ENCODE measurements at places on chromosomes 3 and 15.

DNA sequence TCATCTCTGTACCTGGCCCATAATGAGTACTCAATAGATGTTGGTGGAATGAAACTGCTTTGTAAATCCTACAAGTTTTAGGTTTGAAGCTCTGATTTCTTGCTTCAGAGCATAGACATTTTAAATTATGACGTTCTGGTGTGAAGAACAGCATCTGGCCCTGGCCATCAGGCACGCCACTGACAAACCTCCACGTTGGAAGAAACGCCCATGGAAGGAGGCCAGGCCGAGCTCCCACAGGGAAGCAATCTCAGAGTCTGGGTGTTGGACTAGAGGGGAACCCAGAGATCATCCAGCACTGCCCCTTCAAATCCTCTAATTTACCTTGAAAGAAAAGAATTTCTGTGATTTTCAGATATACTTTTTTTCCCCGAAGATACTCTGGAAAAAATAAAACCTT is 328.1 kb upstream of the RGMA start:
- no peak for DNase-seq

DNA sequence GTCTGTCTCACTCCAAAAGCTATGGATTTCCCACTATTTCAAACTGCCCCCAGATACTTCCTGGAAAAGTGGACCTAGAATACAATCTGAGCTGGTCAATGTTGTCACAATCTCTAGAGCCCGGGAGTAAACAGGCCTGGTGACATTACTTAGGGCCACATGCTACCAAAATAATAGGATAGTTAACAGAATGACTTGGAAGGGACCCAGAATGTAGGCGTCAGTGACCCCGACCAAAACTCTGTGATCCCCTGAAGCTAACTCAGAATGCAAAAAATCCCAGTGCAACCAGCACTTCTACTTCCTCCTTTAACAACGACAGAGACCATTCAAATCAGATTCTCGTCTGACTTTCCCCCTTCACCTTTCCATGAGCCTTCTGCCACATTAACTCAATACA is 51.5 kb upstream of the CDV3 start:
- no peak for DNase-seq

DNA sequence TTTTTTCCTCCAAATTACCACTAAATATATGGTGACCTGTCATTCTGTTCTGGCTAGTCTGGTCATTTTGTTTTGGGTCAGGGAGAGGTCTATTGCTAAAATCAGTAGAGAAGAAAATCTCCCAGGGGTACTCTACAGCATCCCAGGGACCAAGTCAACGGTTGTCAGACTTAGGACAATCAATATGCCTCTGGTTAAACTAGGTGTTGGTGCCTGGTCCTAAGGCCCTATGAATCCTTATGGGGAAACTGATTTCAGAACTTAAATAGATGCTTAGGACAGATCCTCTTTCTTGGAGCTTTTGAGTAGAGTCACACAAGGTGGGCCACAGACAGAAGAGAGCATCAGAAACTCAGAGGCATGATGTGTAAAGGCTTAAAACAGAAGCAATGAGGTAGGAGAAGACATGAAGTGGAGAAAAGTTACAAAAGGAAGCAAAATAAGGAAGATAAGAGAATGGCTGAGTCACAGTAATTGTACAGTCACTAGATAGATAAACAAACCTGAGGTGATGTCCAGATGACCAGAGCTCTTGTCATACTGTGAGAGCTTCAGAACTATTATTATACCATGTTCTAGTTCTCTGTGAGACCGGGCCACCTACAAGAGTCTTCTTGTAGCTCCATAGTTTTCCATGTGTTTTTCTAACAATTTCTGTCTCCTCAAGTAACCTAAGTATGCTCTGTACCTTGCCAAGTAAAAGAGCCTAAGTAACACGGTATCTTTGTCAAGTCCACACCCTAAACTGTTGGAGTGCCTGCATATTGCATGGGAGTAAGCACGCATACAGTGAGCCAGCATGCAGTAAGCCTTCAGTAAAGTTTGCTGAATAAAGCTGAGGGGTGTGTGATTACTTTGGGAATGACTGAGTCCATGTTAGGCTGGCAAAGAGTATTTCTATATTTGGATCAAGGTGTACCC is 44.6 kb upstream of the LEKR1 start:
- DNase-seq = peak; percentile 60

DNA sequence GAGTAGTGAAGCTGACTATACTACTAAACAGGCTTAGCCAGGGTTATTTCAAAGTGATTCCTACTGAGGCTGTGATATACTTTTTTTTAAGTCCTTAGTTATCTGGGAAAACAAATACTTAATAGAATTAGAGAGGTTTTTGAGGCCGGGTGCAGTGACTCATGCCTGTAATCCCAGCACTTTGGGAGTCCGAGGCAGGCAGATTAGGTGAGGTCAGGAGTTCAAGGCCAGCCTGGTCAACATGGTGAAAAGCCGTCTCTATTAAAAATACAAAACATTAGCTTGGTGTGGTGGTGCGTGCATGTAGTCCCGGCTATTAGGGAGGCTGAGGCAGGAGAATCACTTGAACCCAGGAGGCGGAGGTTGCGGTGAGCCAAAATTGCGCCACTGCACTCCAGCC is 34.2 kb downstream of the PRTG start:
- no peak for DNase-seq

- peak; percentile 45 for DNase-seq
Measured at GRCh38 chr3:150349314-150350097, 58.6 kb upstream of the TSC22D2 start.

DNA sequence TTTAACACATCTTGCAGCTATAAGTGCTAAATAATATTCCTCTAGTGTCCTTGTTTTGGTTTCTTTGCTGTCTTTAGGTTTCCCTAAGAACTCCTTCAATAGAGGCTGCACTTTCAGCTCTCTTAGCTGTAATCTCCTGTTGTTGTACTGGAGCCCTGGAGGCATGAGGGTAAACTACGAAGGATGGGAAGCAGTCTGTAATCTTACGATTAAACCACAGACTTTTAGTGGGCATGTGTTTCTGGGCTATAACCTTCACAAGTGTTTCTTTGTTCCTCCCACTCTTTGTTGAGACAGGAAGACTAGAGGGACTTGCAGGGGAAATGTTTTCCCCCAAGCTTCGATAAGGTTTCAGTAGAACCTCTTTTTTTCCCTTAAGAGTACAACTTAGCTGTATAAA is 1058.1 kb downstream of the NSUN3 start:
- no peak for DNase-seq

DNA sequence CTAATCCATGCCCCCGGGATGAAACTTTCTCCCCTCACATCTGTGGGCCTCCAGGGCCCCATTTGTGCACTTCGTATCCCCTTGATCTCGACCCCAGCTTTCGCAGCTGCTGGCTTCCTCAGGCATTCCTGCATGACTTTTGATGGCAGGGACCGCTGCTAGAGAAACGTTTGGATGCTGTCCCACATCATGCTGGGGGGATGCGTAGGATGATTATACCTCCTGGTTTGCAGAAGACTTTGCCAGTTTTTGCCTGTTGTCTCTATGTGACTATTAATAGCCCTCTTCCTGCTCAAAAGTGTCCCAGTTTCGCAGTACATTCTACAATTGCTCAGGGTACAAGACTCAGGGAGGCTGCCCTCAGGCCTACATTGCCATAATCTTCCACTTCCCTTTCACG is 10.4 kb upstream of the KCNAB1 start:
- no peak for DNase-seq

GRCh38 chr3:100042166-100042981 is 71.9 kb downstream of the FILIP1L start:
- peak; percentile 91 for DNase-seq

GRCh38 chr3:119597548-119598288 is at the start of gene PLA1A:
PLA1A (plus strand) TSS chr3:119597885; CDS start chr3:119597914, 29 bp downstream.
- no peak for DNase-seq

DNA sequence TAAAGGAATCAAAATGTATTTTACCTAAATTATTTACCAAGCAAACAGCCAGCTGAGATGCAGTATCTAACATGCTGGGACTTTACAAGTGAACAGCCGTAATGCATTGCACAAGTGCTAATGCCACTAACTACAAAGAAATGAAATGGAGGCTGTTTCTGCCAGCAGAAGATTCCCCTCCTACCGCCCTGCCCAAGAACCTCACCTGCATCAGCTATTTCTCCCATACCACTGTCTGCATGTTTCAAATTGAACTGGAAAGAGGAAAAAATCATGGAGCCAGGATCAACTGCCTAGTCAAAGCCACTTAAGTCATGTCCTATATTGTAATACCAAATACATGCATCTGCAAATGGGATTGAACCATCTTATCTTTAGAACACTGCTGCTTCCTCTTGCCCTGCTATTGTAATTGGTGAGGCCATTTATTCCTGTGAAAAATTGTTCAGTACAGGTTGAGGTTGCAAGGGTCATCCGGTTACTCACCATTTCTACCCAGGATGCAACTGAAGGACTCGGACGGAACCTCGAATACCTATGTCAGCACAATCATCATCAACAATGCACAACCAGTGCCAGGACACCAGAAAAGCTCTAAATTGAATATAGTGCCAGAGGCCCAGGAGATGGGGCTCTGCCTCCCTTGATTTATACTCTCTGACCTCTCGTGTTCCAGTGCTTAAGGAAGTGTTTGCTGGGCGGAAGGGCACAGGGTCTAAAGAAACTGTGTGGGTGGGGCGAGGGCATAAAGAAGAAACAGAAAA is 27.5 kb downstream of the ANXA2 start:
- DNase-seq = no peak

DNA sequence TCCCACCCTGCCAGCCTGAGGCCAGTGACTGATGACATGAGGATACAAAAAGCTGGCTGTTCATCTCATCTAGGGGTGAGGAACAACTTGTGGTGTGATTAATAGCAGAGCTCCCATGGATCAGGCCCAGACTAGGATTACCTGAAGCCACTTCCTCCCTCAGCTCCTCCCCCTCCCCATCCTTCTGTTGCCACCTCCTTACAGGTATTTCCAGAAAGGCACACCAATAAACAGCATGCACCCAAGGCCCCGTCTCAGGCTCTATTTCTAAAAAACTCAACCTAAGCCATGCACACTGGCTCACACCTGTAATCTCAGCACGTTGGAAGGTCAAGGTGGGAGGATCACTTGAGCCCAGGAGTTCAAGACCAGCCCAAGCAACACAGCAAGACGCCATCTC is 54.1 kb downstream of the SRGAP3 start:
- DNase-seq = no peak

GRCh38 chr3:188792793-188793192 is 379.0 kb upstream of the TPRG1 start:
- DNase-seq = no peak

DNA sequence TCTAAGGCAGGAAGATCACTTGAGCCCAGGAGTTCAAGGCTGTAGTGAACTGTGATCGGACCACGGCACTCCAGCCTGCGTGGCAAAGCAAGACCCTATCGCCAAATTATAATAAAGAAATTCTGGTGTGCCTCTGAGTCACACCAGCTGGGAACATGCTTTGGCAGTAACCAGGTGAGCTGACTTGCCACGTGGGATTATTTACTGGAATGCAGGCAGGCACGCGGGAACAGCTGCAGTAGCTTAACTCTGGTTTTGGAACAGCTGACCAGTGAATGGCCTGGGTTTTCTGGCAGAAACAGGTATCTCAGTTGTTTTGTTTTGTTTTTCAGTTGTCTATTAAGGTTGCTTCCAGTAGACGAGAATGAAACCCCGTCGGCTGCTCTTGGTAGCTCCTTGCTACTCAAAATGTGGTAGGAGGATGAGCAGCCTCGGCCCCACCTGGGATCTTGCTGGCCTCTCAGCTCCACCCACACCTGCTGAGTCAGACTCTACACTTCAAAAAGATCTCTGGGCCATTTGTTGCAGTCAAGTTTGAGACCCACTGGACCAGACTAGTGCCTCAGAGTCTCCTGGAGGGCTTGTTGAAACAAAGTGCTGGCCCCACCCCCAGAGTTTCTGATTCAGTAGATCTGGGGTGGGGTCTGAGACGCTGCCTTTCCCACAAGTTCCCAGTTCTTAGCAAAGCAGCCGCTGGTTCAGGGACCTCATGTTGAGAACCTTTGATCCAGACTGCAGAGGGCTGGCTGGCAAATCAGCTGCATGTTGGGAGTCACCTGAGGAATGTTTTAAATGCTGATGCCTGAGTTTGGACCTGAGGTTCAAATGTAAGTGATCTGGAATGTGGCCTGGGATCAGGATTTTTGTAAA is 26.6 kb downstream of the IDH2 start:
- no peak for DNase-seq

GRCh38 chr3:19030522-19030839 is 117.8 kb upstream of the KCNH8 start:
- DNase-seq = no peak

GRCh38 chr15:71565631-71566160 is 244.7 kb upstream of the NR2E3 start:
- DNase-seq = no peak

DNA sequence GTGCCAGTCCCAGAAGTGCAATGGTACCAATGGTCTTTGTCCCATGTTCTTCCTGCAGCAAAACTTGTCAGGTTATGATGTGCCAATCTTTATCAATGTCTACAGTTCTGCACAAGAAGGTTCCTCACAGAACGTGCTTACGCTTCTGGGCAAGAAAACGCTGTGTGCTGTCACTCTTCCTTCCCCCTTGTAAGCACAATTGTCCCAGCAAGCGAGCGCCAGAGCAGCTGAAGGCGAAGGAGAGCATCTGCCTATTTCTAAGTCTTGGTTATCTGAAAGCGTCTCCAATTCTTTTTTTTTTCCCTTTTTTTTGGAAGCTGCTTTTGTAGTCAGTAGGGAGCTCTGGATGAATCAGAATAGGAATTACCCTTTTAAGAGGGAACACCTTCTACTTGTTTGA is 514.4 kb downstream of the FGF12 start:
- DNase-seq = no peak

- no peak for DNase-seq
Measured at GRCh38 chr3:17805461-17805940, 63.1 kb upstream of the TBC1D5 start.

- DNase-seq = peak; percentile 49
Measured at GRCh38 chr3:73419942-73420341, 204.8 kb downstream of the PDZRN3 start.

GRCh38 chr15:99508311-99508645 is 57.5 kb upstream of the MEF2A start:
- no peak for DNase-seq

- peak; percentile 23 for DNase-seq
Measured at GRCh38 chr15:60859996-60860494, 369.1 kb downstream of the RORA start.

DNA sequence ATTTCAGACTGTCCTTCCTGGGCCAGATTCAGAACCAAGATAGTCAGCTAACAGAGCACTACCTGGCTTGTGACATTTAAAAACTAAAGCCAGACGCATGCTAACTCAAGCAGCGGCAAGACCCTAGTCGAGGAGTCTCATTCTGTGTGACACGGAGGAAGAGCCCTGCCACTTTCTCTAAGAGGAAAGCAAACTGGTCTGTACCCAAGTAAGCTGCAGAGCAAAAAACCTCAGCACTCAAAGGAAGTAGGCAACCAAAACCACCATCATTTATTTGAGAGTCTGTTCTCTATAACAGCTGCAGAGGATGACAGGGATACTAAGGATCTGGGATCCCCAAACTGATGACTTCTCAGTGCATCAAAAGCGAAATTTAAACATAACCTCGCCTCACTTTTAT is 152.1 kb downstream of the OSBPL10 start:
- DNase-seq = no peak

Measured in EL (cell line).